ENCODE measurements at places on chromosomes 7 and 10.

DNA sequence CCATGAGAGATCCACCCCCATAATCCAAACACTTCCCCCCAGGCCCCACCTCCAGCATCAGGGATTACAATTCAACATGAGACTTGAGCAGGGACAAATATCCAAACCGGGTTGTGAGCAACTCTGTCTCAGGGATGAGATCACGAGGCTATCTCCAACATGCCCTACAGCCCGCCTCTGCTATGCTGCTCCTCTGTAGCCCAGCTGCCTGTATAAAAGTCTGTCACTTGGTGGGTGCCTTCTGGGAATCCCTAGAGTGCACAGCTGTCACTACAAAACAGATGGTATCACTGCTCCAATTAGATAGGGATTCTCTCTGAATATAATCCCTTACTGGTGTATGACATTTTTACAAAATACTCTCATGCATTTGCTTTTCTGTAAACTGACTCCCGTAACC, 114.9 kb upstream of the NANOS1 start:
- no peak for DNase-seq

DNA sequence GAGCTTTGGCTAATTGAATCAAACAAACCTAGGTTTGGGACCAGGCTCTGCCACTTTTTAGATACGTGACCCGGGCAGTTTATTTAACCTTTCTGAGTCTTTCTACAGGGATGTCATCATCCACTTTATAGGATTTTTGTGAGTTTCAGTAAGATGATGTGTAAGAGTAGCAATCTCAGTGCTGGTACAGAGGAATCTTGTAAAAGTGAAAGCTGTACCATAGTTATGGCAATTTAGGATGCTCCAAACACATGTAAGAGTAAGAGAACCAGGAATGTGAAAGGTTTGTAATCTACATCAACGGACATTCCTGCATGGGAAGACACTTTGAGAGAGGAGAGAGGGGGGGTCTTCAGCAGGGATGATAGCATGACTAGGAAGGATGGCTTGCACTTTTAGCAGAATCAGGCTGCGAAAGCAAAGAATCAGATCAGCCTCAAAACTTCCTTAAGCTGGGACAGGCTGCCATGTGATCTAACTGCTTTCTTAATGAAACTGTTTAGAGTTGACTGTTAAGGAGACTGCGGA, 968 bp downstream of the NOLC1 start:
- DNase-seq, result no peak

DNA sequence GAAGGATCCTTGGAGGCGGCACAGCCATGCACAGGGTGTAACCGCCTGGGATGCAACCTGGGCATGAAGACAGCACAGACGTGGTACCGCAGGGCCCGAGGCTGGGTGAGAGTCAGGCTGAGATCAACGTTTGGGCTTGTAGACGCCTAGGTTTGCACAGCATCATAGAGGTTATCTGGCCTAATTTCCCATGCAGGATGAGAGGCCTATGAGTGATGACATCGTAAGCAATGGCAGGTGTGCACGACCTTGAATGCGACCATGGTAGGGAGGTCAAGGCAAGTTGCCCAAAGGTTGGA, 7.5 kb downstream of the CALML3 start:
- no peak for DNase-seq

GRCh38 chr7:55557666-55558188, 14.6 kb downstream of the VOPP1 start:
- no peak for DNase-seq

DNA sequence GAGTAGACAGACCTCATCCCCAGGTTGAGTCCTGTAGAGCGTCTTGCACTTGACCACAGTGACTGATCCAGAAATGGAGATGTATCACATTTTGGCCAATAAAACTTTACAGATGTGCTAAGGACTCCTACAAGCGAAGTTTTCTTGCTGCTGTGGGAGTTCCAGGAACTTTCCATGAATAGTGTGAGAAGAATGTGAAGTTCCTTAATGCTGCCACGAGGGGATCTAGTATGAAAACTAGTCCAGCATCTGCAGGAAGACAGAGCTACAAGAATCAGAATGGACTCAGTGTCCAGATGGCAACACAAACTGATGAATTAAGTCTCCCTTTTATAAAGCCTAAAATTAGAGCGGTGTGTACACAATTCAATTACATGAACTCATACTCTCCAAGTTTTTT, 14.8 kb upstream of the LSM8 start:
- DNase-seq, result no peak

DNA sequence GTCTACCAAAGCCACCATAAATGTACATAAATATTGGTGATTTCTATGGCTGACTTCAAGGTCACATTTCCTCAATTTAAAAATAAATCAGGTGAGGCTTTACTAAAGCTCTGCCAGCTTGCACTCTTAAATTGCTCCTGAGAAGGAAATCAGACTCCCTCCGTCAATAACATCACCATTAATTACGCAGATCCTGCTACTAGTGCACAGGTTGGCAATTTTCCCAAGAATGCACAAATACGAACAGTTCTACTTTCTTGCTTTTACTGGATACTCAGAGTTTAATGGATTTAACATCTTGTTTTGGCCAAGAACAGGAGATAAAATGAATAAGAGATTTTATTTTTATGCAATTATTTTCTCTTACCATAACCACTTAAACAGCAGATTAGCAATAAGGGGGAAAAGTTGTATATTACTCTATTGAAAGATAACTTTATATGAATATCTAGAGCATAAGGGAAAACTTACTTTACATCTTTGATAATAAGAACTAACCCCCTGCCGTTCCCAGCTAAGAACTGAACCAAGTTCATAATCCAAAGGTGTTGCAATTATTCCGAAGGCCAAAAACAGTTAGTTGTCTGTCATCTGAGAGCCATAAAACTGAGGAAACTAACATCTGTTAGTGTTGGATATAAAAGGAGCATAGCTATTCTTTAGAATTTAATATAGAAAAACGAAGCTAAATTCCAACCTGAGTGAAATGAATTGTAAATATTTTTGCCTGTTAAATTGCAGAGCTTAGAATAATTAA, 140.5 kb downstream of the TWIST1 start:
- DNase-seq, result no peak

- no peak for DNase-seq
Measured at GRCh38 chr10:31724296-31724695, 204.3 kb downstream of the ARHGAP12 start.

- DNase-seq, result no peak
Measured at GRCh38 chr7:47535035-47535703, 46.7 kb downstream of the TNS3 start.

GRCh38 chr10:22570733-22571430, 143.5 kb downstream of the PIP4K2A start:
- DNase-seq, result no peak

DNA sequence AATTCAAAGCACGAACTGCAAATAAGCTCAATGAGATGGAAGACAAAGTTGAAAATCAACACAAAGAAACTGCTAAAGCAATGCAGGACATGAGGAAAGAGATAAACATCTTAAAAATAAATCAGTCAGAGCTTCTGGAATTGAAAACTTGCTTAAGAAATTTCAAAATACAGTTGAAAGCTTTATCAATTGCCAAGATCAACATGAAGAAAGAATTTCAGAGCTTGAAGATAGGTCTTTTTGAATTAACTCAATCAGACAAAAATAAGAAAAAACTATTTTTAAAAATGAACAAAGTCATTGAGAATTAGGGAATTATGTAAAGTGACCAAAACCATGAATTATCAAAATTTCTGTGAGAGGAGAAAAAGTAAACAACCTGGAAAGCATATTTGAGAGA, 218.1 kb downstream of the CTNNA3 start:
- DNase-seq, result no peak

DNA sequence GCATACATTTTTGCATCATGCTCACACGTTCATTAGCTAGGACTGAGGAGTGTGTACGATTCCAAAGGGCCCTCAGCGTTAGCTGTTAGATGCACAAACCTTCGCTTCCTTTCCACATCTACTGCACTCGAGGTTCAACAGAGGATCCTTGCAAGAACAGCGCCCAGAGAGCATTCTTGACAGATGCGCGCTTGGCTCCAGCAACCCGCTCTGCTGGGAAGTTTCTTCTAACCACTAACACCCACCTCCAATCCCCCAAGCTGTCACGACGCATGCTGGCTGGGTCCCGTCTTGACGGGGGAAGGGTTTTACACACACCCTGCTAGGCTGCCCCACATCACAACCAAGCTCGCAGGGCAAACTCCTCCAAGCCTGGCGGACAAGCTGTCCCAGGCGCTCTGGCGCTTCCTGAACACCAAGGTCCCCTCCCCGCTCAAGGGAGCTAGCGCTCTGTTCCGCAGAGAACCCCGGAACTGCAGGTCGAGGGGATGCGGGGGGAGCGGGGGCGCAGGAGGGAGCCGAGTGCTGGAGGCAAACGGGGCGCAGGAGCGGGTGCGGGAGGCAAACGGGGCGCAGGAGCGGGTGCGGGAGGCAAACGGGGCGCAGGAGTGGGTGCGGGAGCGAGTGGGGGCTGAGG, 653 bp upstream of the ADRB1 start:
- no peak for DNase-seq

- no peak for DNase-seq
Measured at GRCh38 chr7:93836116-93836515, 54.4 kb downstream of the TFPI2 start.

GRCh38 chr10:44377651-44378310, 7.1 kb downstream of the CXCL12 start:
- no peak for DNase-seq

DNA sequence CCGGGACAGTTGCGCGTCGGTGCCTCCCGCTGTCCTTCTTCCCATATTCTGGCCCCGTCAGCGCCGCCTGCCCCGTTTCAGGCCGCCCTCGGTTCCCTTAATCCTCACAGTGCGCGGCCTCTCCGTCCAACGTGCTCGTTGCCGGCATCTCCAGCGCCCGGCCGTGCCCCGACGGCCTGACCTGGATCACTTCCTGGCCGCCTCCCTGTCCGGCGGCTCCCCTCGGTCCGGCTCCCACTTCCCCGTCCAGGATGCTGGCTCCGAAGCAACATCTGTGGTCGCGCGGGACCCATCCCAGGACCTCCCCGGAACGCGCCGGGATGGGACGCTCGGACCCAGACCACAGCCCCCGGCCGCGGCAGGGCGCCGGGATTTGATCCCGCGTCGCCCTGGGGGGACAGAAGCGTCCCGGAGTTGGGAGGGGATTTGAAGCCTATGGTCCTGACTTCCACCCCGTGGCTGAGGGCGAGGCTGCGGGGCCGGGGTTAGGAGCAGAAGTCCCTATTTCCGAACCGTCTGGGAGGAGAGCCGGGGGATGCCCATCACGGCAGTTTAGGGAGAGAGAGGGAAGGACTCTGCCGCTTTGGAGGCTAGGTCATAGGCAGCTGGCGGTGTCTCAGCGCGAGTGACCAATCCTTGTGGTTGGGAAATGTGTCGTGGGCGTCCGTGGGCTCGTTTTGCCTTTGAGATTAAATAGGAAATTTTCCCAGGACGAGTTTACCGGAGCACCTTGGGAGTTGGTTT, 53.8 kb downstream of the KCTD7 start:
- DNase-seq, result no peak

DNA sequence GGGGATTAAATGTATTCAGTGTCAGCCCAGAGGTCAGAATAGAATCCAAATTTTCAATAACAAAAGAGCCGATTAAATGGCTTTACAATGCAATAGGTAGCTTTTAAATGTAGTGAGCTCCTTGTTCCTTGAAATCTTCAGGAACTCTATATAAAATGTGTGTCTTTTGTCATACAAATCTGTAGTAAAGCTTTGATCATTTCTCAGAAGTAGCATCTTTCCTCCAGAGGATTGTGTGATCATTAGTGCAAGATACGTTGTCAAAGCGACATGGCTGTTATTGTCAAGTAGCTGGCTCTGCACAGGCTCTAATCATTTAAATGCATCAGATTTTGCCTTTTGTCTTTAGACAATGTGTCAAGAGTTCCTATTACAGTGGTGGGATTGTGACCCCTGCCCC, 116.1 kb upstream of the NAMPT start:
- DNase-seq, result no peak

- no peak for DNase-seq
Measured at GRCh38 chr7:34133983-34134782, 228.8 kb downstream of the BMPER start.

All from T-helper 9 cell (primary cell).